ENCODE measurements at places on chromosomes 4 and X.

DNA sequence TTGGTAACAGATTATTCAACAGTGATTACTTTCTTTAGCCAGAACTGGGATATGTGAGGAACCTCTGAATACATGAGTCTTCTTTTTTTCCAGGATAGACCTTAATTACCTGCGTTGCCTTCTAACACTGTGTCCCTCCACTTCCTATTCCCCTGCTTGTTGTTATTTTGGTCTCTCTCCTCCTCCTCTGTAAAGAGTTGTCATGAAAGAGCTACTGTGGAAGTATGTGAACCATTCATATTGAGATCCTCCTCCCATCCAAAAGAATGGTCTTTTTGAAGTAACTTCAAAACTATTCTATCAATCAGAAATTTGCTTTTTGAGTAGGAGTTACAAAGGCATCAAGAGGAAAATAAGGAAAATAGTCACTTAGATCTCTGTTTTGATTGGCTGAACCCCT, 420.0 kb upstream of the TENM3 start:
- no peak for DNase-seq

DNA sequence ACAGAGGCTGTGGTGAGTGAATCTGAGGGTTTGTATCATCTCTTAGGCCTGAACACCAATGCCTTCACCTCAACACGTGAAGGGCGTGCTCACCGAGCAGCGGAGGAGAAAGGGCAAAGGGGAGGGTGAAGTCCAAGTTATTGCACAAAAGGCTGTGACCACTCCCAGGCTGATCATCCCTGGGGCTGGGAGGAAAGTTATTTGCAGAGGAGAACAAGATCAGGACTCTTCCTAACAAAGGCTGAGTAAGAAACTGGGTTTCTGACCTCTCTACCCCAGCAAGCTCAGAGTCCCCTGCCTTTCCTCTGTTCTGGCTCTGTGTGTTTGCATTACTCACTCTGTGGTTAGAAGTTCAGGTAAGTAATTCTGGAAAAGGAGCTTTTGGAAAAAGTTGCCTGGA, 366.3 kb upstream of the CXorf51A start:
- DNase-seq = no peak

- DNase-seq = no peak
Measured at GRCh38 chr4:110623718-110624397, 981 bp upstream of the PITX2 start.

DNA sequence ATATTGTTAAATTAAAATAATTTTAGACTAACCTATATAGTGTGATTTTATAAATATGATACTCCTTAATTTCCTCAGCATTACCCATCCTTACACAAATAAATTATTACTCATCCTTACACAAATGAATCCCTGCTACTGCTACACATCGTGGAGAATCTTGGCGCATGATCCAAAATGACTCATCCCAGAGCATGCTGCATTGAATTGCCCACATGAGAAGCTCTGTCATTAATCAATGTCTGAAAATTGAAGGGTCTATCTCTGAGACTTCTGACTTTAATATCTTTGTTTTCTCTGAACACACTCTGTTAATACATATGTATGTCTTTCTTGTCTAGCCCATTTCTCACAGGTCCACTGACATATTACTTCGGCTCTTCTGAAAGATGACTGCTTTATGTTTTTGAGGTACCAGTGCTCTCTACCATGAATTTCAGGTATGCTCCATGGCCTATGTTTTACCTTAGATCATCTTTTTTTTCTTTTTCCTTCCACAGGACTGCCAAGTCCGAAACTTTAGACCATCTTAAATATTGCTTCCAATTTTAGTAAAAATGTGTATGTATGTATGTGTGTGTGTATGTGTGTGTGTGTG, 15.7 kb upstream of the DUSP21 start:
- no peak for DNase-seq

DNA sequence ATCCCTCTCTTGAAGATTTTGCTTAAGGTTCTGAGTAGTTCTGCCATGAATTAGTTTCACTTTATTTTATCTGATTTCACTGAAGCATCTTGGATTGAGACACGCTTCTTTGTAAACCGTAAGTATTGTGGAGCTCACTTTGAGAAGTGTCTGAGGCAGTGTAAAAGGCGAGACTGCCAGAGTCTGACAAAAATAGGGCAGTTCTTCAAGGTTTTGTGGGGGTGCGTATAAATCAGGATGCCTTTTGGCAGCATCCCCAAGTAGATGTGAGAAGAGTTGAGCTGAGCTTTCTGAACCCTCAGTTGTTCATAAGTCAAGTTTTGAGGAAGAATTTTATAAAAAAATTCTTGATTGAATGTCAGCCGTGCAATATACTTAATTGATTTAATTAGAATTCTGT, 76.3 kb downstream of the RBPJ start:
- no peak for DNase-seq

- no peak for DNase-seq
Measured at GRCh38 chrX:39427906-39428305, 626.6 kb downstream of the MID1IP1 start.

DNA sequence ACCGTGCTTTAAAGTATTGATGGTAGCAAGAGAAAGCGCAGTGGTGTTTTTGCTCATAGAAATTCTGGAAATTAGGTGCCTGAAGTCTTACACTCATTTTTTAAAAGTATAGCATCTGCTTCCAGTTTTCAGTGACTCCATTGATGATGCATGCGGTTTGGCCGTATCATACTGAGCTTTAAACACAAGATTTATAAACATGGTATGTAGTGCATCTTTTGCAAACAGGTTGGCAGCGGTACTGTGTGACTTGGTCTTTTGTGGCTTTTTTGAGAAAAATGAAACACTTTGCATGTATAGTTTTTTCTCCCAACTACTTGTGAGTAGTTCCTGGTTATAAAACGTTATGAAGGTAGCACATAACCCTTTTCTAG, 2.0 kb downstream of the DDX3X start:
- DNase-seq = no peak

GRCh38 chr4:78779280-78779679, 3.1 kb downstream of the BMP2K start:
- DNase-seq = no peak

DNA sequence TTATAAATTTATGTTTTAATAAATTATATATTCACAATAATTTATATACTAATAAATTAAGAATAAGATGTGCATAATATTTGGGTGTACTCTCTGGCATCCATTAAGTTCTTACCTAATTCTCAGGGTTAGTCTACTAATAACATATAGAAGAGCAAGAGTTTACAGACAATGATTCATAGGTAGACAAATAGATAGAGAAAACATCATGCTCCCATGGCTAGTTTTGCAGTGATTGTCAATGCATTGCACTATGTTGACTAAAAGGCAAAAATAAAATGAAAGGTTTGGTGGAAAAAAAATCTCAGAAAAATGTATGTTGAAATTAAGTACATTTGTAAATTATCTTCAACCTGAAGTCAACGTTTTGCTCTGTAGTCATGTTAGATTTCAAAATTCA, 606.0 kb downstream of the KCTD8 start:
- DNase-seq = no peak

- no peak for DNase-seq
Measured at GRCh38 chr4:174591243-174592021, 69.1 kb upstream of the HPGD start.

GRCh38 chrX:130176942-130177341, 5.2 kb downstream of the RAB33A start:
- DNase-seq = no peak

DNA sequence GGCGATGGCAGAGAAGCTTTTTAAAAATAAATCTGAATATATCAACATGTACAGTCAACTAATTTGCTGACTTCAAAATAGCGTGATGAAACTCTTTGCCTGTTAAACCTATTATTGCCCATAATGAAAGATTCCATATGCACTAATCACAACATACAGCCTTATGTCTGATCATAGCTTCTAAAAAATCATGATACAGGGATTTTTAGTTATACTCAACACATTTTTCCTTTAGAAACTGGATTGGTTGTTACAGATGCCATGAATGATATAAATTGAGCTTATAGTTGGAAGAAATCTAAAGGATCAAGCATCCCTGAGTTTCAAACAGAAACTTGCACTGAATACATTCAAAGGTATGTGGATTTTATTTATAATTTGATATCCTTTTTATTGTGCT, at the start of gene AMELX:
TSS of gene AMELX (plus strand) at position 301 of the 400 bp plus-strand sequence. CDS start 1,376 bp downstream, outside the sequence.
- DNase-seq = no peak

GRCh38 chr4:102589743-102590142, 88.6 kb downstream of the NFKB1 start:
- DNase-seq = no peak

DNA sequence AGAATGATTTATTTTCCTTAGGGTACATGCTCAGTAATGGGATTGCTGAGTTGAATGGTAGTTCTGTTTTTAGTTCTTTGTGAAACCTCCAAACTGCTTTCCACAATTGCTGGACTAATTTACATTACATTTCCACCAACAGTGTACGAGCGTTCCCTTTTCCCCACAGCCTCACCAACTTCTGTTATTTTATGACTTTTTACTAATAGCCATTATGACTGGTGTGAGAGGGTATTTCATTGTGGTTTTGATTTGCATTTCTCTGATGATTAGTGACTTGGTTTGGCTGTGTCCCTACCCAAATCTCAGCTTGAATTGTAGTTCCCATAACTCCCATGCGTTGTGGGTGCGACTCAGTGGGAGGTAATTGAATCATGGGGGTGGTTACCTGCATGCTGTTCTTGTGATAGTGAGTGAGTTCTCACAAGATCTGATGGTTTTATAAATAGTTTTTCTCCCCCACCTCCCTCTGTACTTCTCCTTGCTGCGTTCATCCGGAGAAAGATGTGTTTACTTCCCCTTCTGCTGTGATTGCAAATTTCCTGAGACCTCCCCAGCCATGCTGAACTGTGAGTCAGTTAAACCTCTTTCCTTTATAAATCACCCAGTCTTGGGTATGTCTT, 95.1 kb downstream of the GBA3 start:
- DNase-seq = no peak

GRCh38 chrX:27186671-27187070, 276.5 kb downstream of the PPP4R3C start:
- DNase-seq = no peak

DNA sequence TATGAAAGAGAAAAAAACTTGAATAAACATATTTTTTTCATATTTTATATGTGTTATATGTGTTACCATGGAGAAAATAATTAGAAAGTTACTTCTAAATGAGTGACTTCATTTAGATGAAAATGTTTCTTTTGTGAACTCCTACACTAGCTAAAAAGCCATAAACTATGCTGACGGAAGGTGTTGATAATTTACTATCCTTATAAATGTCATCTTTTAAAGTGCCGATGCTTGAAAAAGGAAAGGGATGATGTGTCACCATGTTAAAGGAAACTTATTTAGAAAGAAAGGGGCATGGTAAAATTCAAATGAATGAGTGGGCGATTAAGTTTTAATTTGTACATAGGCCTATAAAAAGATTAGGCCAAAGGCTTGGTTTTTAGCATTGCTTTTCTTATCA, 133.8 kb downstream of the SPRY1 start:
- no peak for DNase-seq

GRCh38 chr4:159607809-159608208, 504.9 kb downstream of the RAPGEF2 start:
- DNase-seq = no peak

Measured in DMS79 (cell line).